Stimulated activated CD8-positive, alpha-beta memory T cell treated with anti-CD3 and anti-CD28 coated beads, Interleukin-4, amount 100 ng/mL, for 4 hours (primary cell): ENCODE measurements at places on chromosomes 2 and 18.

DNA sequence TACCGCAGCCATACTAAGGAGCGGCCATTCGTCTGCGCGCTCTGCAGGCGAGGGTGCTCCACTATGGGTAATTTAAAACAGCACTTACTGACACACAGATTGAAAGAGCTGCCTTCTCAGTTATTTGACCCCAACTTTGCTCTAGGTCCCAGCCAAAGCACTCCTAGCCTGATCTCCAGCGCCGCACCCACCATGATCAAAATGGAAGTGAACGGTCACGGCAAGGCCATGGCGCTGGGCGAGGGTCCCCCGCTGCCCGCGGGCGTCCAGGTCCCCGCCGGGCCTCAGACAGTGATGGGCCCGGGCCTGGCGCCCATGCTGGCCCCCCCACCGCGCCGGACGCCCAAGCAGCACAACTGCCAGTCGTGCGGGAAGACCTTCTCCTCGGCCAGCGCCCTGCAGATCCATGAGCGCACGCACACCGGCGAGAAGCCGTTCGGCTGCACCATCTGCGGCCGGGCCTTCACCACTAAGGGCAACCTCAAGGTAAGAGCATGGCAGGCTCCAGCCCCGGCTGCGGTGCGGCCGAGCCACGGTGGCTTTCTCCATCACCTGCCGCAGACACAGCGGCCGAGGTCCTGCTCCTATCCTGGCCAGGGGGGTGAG, 15.5 kb downstream of the SALL3 start:
- DNase-seq: no peak

GRCh38 chr18:51032193-51032592, 2.2 kb downstream of the SMAD4 start:
- DNase-seq: no peak

DNA sequence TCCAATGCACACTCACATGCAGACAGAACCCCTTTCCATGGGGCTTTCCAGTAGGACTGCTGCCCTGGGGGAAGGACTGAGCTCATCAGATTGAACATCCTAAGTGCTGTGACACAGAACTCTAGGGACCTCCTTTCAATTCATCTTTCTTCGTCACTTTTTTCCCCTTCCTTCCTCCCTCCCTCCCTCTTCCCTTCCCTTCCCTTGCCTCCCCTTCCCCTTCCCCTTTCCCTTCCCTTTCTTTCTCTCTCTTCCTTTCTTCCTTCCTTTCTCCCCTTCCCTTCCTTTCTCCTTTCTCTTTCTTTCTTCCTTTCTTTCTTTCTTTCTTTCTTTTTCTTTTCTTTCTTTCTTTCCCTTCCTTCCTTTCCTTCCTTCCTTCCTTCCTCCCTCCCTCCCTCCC, 39.6 kb upstream of the GATA6 start:
- no peak for DNase-seq

DNA sequence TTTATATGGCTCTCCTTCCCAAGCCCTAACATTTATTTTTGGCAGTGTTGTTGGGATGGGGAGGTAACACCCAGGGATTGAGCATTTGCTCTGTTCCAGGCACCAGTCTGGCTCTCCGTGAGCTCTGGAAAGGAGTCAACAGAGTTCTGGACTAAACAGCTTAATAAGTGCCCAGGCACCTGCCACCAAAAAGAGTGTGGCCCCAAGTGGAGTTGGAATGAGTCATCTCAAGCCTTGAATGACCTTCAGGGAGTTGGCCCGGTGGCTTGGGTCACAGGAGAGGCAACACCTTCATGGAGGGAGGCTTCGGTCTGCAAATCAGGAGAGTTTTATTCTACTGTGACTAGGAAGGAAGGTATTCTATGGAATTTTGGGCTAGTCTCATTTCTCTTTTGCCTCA, 203.2 kb downstream of the DLGAP1 start:
- no peak for DNase-seq

DNA sequence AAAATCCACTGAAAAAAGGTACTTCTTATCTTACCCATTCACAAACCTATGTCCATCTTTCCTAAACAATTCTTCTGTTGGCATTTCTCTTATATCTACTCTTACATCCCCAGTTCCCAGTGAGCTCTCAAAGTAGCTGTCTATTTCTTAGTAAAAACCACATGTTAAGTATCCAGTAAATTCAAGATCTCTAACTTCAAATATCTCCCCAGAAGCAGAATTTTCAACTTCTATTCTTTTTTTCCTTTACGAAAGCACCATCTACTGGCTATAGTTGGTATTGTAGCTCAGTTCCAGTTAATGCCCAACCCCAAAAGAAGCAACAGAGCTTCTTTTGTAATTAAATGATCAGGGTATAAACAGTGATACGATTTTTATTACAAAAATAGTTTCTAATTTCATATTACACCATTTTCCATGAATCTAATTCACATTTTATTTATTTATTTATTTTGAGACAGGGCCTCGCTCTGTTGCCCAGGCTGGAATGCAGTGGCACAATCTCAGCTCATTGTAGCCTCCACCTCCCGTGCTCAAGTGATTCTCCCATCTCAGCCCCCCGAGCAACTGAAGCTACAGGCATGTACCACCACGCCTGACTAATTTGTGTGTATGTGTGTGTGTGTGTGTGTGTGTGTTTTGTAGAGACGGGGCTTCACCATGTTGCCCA, 28.5 kb downstream of the HRH4 start:
- no peak for DNase-seq

- no peak for DNase-seq
These were observed 49.5 kb upstream of the KIDINS220 start for GRCh38 chr2:8886876-8887275.

DNA sequence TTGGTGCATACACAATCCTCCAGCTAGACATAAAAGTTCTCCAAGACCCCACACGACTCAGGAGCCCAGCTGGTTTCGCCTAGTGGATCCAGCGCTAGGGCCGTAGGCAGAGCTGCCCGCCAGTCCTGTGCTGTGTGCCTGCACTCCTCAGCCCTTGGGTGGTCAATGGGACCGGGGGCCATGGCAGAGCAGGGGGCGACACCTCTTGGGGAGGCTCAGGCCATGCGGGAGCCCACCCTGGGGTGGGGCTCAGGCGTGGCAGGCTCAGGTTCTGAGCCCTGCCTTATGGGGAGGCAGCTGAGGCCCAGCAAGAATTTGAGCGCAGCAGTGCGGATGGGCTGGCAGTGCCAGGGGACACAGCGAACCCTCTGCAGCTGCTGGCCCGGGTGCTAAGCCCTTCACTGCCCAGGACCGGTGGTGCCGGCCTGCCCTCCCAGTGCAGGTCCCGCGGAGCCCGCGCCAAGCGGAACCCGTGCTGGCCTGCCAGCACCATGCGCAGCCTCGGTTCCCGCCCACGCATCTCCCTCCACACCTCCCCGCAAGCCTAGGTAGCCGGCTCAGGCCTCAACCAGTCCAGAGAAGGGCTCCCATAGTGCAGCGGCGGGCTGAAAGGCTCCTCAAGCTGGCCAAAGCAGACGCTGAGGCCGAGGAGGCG, 1566.6 kb upstream of the SLC39A10 start:
- no peak for DNase-seq

DNA sequence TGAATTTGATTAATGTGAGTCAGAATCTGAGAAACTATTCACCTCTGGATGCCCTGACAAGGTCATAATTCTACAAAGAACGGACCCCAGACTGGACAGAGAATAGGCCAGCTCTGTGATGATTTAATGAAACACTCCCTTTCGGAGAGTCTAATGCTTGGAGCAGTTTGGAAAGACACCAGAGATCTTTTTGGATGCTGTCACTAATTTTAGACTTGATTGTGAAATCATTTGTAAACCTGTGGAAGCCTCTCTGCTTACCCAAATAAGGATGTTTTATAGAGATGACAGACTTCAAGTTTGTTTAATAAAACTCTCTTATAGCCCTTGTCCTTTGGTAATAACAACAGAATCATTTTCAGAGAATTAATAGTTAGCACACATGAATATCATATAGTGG, 83.5 kb downstream of the MYL12B start:
- no peak for DNase-seq

GRCh38 chr2:62741127-62741526, 35.6 kb downstream of the EHBP1 start:
- DNase-seq: no peak

DNA sequence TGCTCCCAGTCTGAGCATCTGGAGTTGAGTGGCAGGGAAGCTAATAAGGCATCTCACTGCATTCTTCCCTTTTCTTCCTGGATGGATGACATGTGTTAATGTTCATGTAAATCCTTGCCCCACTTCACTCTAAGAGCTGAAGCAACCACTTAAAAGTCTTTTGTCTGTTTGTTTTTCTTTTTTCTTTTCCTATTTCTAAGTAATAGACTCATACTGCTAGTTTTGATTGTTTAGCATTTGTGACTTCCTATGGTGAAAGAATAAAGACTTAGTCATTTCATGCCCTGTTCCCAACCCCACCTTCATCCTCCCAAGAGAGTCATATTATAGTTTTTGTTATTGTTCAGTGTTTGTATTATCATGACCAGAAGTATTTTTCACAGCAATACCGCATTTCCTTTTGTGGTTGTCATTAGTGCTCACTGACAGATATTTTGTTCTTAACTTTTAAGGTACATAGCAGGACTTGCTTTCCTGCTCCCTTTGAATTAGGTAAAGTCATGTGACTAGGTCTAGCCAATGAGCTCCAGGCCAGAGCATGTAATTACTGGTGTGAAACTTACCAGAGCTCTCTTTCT, 18.1 kb upstream of the SPP2 start:
- no peak for DNase-seq

DNA sequence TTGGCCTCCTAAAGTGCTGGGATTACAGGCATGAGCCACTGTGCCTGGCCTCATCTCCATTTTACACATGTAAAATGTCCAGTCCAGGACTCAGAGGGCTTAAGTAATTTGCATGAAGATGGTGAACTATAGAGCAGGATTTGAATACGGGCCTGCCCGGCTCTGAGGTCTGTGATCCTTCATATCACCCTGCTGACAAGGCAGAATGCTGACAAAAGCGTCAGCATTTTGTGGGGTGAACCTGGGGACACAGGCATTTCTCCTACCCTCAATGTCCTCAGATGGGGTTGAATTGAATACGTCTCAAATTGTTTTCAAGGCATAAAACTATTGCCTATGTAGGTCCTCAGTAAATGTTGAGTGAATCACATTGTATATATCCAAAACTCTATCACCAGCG, 57.2 kb upstream of the GATA6 start:
- no peak for DNase-seq

DNA sequence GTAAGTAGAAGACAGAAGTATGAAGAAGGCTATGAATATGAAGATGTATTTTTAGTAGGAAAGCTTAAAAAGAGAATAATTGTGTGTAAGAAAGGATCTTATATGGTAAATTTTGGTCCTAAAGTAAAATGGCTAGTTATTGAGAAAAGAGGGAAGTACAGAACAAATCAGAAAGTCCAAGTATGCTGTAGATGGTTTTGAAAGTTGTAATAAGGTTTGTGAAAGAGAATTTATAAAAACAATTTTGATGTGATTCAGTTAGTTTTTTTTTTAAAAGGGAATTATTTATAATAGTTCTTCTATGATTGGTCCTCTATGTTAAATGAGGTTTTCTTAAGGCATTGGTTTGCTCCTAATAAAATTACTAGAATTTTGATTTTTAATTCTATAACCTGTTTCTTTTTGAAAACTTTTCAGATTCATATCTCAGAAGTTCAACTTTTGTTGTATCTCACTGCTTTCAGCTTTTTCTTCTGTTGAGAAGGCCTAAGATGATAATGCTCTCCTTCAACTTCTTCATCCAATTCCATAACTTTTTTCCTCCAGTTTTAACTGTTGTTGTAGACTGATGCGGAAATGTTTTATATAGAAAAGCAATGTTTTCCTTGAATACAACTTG, 322.7 kb downstream of the NOL4 start:
- DNase-seq: no peak

DNA sequence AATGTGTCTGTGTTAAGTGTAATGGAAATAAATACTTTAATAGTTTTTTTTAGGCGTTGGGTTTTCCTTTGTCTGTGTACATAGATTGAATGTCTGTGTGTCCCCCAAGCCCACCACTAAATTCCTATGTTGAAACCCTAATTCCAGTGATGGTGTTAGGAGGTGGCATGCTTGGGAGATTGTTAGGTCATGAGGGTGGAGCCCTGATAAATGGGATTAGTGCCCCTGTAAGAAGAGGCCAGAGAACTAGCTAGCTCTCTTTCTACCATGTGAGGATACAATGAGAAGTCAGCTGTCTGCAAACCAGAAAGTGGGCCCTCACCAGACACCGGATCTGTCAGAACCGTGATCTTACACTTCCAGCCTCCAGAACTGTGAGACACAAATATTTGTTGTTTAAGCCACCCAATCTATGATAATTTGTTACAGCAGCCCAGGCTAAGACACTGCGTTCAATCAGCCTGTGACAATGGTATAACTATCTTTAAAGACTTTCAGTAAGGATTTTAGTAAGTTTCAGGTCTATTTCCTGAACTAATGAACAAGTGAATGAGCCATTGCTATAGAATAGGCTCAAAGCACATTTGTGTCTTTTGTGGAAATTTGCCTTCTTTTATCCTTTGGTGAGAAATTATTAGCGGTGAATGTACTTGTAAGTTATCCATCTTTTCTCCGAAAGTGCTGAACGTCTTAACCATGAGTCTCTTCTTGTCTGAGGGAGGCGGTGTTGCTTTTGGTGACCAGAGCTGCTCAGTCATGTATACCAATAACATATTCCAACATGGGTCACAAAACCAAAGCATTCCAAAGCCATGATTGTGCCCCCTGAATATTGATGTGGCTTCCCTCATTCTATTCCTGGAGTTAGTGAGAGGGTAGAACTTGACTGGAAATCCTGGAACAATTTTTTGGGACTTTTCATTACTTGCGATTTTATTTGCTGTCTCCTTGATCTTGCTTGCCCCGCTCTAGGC, 29.6 kb upstream of the IL1R1 start:
- no peak for DNase-seq

- DNase-seq: no peak
These were observed 4.2 kb upstream of the CNNM3 start for GRCh38 chr2:96811917-96812316.

DNA sequence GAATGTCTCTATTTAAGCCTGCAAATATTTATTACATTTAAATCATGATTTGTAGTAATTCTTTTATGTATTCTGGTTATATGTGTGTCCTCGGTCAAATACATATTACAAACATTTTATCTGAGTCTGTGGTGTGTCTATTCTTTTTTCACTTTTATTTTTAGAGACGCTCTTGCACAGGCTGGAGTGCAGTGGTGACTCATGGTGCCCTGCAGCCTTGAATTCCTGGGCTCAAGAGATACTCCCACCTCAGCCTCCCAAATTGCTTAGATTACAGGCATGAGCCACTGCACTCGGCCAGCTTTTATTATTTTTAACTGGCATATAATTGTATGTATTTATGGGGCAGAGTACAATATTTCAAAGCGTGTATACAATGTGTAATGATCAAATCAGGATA, 47.5 kb downstream of the ARID5A start:
- no peak for DNase-seq

DNA sequence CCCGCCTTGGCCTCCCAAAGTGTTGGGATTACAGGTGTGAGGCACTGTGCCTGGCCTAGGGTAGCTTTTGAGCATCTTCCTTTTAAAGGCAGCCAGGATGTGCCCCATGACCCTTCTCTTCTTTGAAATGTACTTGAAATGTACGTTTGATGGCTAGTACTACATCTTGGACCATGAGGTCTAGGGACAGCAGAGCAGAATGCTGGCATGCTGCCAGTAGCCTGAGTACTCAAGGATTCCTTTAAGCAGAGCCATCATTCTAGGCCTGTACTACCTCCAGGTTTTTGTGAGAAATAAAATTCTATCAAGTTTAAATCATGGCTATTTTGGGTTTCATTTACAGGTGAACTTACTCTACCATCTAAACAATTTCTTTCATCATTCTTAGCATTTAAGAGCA, 2.9 kb upstream of the EML6 start:
- no peak for DNase-seq

GRCh38 chr2:71742953-71743601, 289.7 kb downstream of the DYSF start:
- DNase-seq: no peak

GRCh38 chr2:152544638-152545037, 172.6 kb downstream of the PRPF40A start:
- no peak for DNase-seq
